T-helper 1 cell (primary cell): ENCODE measurements at places on chromosomes 11 and 22.

DNA sequence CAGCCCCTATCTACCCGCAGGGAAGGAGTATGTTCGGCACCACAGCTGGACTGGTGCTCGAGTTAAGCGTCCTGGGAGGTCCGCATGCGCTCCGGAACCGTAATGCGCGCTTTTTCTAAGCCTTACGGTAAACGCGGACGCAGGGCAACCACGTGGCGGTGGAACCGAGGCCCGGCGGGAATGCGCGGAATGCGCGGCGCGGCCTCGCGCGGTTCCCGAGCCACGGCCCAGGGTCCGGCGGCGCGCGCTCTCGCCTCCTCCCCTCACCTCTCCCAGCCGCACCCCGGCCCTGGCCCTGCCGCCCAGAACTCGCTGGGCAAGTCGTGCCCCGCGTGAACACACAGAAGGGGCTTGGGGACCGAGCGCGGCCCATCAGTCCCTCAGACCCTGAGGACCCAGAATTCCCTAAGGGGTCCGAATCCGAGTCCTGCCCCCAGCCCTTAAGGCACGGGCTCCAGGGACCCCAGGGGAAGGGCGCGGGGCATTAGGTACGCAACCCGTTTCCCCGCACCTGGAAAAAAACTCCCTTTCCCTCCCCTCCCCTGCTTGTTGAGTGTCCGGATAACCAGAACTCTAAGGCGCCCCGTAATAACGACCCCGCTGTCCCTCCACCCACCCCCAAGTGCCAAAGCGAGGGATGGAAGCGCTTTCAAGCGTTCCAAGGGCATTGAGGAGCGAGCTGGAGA lies 4.3 kb upstream of the CCND1 start:
- DNase-seq: no peak

- DNase-seq: no peak
Measured at GRCh38 chr11:34639545-34639944, 18.7 kb downstream of the EHF start.

GRCh38 chr11:63490551-63491239 lies at the start of gene PLAAT5:
TSS of gene PLAAT5 (minus strand) at chr11:63491167. CDS start at chr11:63491034, 133 bp downstream.
- DNase-seq: no peak

DNA sequence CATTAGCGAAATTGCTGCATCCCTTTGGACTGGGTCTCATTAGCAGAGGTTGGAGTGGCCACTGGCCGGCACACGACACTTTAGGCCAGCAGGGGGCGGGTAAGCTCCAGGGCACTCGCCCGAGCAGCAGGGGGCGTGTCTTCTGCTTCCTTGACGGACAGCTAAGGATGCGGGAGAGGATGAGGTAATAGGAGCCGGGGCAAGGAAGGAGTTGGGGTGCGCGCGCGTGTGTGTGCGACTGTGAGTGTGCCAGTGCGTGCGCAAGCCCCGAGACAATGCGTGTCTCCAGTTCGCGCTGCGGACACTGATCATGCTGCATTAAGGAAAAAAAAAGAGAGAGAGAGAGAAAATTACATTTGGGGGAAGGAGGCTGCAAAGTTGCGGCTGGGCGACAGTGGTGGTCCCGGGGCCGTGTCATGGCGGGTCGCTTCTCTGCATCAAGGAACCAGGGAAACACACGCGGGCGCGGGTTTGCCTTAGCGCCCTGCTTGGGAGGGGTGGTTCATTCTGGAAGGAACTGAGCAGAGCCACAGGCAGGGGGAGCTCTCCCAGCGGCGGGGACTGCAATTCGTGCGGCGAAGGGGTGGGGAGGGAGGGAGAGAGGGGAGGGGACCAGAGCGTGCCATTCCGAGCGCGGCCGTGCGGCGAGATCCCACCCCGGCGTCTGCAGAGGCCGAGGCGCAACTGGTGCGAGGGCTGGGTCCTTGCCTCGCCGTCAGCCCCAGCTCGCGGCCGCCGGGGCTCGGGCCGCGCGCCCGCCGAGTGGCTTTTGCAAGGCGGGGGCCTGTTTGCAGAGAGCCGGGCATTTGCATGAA lies at the start of gene DTX4:
Gene DTX4, plus strand, starts transcription at position 625 of the 815 bp plus-strand sequence. CDS start 464 bp downstream, outside the sequence.
- DNase-seq: peak; percentile 80

- DNase-seq: no peak
Measured at GRCh38 chr11:126415128-126415527, 59.6 kb downstream of the ST3GAL4 start.

DNA sequence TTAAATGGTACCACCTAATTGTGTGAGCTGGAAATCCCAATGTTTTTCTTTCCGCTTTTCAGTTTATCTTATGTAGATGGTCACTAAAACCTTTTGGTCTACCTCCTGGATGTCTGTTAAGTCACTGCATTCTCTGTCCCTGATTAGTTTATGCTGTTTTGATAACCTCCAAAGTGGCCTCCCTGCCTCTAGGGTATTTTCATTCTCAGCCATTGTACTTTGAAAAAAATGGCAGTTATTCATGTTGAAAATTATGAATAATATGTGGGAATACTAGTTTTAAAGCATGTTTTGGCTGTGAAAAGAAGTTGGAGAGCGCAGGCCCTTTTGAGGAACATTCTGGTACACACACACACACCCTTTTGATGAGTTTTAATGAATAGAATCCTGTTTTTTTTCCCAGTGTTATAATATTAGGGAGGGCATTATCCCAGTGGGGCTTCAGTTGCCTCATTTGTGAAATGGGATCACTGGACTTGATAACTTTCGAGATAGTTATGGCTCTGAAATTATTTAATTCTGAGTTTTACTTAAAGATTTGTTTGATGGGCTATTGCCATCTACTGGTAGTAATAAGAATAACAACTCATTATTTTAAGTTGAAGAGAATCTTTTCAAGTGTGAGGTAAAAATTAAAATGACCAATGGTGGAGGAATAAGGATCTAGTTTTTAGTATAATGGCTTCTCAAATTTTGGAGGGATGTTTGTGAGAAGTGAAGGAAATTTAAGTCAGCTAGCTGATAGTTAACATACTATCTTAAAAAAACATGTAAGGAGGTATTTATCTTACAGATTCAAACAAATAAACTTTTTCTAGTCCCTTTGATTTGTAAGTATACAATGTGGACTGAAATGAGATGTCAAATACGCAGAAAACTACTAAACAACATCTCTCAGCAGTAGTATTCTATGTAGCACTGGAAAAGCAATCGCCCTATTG lies 3.9 kb downstream of the FDX1 start:
- DNase-seq: no peak

GRCh38 chr11:116556483-116556882 lies 216.3 kb downstream of the BUD13 start:
- no peak for DNase-seq

DNA sequence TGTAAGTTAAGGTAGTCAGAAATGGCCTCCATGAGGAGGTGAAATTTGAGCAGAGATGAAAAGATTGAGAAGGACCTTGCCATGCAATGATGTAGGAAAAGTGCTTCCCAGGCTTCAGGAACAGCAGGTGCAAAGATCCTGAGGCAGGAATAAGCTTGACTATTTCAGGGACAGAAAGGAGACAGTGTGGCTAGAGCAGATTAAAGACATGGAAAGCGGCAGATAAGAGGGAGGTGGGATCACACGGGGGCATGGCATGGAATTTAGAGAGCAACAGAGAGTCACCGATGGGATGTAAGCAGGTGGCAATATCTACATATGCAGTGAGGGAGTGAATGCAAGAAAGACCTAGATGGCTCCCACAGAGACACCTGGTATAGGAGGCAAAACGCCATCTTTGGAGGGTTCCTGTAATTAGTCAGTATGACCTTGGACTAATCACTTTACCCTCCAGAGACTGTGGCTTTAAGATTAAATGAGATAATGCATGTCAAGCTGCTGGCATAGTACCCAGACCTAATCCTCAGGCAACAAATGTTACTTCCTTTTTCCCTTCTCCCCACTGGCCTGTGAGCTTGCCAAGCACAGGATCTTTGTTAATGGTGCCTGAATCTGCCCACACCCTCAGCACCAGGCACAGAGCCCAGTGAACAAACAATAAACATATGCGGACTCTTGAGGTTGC lies 24.6 kb upstream of the ACER3 start:
- DNase-seq: no peak

DNA sequence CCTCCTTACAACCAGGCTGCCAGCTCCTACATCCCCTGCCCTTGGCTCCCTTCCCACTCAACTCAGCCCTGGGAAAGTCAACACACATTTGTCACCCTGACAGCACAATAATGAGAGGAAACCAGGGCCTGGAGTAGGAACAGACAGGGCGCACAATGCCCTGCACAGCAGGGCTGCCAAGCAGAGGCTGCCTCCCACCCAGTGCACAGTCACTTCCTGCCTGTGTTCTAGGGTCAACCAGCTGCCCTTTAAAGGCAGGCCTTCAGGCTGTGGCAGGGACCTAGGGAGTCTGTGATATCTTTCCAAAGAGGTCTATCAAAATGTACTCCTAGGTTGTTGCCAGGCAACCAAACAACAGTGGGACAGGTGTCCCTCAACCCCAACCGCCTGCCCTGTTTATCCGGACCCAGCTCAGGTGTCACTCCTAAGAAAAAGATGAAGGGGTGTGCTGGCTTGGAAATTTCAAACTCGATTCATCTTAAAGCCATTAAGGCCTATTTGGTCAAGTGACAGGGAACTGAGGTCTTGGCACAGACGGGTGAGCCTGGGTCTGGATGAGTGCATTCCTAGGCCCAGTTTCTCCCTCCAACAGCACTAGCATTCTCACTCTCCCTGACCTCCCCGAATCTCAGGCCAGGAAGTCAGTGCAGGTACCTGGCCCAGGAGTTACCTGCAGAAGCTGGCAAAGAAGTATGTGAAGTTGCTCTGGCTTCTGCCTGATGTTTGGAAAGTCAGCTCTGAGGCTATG lies 110.3 kb upstream of the PITPNB start:
- DNase-seq: no peak

DNA sequence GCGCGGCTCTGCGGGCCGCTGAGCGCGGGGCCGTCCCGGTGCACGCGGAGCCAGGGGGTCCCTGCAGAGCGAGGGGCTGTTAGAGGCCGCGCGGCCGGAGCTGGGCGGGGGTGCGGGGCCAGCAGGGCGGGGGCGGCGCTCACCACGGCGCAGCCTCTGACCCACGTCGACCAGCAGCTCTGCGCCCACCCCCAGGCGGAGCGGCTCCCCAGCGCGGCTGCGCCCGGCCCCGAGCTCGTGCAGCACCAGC lies 385 bp upstream of the SCO2 start:
- no peak for DNase-seq

GRCh38 chr11:3956748-3957147 lies 101.3 kb downstream of the STIM1 start:
- DNase-seq: no peak

- no peak for DNase-seq
Measured at GRCh38 chr11:31477528-31478222, 31.7 kb downstream of the IMMP1L start.

- no peak for DNase-seq
Measured at GRCh38 chr11:77442394-77443053, 31.4 kb downstream of the PAK1 start.

- no peak for DNase-seq
Measured at GRCh38 chr11:118439646-118440045, 3.4 kb downstream of the KMT2A start.

GRCh38 chr11:117805045-117805444 lies 8.0 kb upstream of the DSCAML1 start:
- no peak for DNase-seq

GRCh38 chr11:76578654-76579055 lies 91.9 kb downstream of the LRRC32 start:
- no peak for DNase-seq

GRCh38 chr11:123551079-123551478 lies 103.3 kb downstream of the SCN3B start:
- no peak for DNase-seq

DNA sequence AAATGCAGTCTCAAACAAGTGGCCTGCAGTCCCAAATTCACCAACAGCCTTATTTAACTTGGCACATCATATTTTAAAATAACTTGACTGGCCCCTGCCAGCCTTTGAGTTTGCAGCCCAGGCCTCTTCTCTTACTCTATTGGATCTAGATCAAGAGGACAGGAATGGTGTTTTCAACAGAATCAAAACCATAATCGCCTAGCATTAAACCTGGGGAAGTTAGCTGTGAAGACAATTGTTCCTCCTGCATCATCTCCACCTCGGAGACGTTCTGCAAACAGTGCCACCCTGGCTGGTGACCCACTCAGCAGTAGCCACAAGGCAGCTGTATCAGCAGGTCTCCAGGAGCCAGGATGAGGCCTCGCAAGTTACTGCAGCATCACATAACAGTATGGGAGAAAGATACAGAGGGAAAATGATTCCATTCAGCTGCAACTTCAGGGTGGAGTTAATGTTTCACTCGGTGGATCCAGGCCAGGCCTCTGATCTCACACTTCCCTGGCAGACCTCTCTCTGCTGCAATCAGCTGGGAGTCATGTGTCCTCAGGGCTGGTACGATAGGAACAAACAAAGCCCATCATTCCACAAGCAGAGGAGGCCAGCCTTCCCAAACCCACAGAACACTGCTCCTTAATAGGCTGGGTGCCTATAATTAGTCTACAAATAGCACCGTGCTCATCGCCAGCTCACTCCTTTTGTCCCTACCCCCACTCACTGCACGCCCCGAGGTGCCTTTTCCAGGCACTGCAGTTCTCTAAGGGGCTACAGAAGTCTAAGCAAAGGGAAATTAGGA lies 18.6 kb upstream of the SCN2B start:
- no peak for DNase-seq

DNA sequence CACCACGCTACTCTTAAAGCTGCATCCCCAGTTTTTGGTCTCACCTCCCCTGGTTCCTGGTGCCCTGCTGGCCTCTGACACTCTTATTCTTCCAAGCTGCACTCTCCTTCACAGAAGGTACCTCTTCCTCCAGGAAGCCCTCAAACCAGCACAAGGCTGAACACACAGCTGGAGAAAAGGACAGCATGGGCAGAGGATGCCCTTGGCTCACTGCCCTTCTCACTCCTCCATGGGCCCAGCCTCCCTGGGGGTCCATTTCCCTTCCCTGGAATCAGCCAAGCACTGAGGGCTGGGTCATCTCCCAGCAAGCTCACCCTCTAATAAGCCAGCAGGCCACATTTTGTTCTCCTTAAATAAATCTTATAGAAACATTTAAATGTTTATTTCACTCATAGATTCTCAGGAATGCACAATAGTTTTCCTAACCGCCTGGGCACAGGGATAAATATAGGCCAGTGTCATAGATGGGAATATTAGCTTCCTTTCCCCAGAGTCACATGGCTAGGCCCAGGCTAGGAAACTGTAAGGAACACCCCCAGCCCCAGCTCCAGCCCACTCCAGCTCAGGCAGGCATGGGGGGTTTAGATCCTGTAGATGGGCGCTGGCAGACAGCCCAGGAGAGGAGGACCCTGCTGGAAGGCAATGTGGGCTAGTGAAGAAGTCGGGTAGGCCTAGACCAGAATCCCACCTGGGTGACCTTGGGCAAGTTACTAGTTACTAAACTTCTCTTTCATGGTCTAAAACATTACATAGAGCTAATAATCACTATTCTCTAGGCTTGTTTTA lies 51.5 kb downstream of the IRAG1 start:
- no peak for DNase-seq
